Lower leg skin (tissue), 4 donors: ENCODE measurements at places on chromosomes 13 and 19.
A peak's percentile ranks its signal among the peaks of the same experiment; 100 is the strongest.

DNA sequence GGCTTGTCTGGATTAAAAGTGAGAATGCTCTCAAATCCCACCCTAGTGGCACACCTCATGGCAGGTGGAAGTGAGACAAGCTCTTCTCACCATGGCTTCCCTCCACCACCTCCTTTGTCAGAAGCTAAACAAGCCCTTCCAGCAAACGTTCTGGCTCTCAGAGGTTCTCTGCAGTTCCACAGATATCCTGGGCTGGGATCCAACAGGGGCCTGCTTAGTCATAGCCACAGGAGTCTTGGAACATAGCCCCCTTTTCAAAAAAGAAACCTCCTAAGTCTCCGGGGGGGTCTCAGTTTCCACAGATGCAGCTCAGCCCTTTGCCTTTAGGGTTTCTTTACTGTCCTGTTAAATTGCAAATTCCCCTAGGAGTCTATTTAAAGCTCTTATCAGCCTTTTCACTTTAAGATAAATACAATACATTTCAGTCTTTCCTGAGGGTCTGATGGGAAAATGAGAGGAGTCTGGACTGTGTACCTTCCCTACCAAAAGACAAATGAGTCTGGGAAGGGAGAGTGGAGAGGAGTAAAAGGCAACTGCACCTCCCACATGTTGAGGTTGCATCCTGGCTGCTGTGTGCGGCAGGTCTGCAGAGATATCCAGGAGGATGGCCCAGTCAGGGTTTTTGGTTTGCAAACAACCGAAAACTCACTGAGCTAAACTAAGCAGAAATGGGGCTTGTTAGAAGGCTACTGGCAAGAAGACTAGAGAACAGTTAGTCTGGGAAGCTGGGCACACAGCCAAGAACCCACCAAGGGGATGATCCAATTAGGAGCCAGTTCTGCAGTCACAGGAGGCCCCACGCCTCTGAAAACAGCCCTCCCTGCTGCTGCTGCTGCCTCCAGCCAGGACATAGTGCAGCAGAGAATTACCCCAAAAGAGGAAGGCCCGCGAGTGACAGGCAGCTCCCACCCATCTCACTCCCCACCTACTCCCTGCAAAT lies 41.4 kb upstream of the SERP2 start:
- no peak for DNase-seq

GRCh38 chr13:20291675-20292074 lies 59.6 kb upstream of the GJB6 start:
- DNase-seq, result no peak

- DNase-seq, result no peak
Observed at GRCh38 chr13:40389081-40389641, 277.3 kb downstream of the FOXO1 start.

GRCh38 chr19:13083627-13084026 lies 19.0 kb downstream of the LYL1 start:
- no peak for DNase-seq

- no peak for DNase-seq
Observed at GRCh38 chr19:944171-944567, 18.3 kb downstream of the ARID3A start.

GRCh38 chr19:53147645-53148044 lies 11.2 kb downstream of the ZNF347 start:
- DNase-seq, result no peak

GRCh38 chr13:30865123-30866049 lies 40.7 kb upstream of the MEDAG start:
- DNase-seq, result peak; percentile 80

GRCh38 chr13:39259371-39260140 lies 221.3 kb downstream of the NHLRC3 start:
- no peak for DNase-seq

DNA sequence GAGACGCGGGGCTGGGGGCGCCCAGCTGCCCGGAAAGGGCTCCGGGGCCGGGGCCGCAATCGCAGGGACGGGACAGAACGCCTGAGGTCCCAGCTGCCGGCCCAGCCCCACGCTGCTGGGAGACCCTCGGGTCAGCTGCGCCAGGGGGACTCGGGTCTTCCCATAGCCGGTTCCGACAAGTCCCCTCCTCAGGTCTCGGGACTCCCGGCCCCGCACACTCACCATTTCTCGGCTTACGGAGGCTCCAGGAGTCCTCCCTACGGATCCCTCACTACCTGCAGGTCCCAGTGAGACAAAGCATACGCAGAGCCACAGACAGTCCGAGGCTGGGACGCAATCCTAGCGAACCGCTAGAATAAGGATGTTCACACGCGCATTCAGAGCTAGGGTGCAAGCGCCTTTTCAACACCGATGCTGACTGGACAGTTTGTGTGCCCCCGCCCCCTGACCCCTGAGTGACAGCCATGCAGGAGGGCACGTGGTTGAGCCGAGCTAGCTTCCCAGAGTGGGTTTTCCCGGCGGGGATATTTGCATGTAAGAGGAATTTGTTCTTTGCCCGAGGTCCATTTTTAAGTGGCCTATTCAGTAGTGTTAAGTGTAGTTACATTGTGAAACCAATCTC lies 13.6 kb downstream of the ZNF490 start:
- no peak for DNase-seq

GRCh38 chr19:6999933-7000332 lies 21.3 kb downstream of the MBD3L2B start:
- no peak for DNase-seq

- DNase-seq, result peak; percentile 96
Observed at GRCh38 chr19:3968556-3969434, 2.1 kb downstream of the DAPK3 start.

- DNase-seq, result no peak
Observed at GRCh38 chr19:13031917-13032623, 36.8 kb downstream of the NFIX start.

DNA sequence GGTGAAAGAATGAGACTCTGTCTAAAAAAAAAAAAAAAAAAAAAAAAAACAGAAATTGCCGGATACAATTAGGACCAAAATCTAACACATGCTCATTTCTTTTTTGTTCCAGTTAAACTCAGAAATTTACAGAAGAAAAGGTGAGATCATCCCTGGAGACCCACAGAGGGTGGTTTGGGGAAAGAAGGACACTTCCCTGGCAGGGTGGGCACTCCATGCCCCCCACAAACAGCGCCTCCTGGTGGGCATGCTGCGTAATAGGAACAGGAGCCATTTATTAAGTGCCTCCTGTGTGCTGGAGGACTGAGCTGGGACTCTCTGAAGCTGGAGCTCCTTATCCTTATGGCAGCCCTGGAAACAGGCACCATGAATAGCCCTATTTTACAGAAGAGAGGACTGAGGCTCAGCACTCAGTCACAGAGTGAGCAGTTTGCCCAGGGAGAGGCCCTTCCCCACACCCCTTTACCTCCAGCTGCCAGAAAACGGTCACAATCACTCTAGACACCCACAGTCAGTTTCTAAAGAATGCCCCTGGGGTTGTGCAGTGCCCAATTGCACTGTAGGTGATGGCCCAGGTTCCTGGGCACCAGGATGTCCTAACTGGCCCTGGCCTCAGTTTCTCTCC lies 10.1 kb downstream of the C19orf38 start:
- no peak for DNase-seq

GRCh38 chr19:3668331-3669081 lies 31.8 kb downstream of the PIP5K1C start:
- no peak for DNase-seq
